ENCODE measurements at places on chromosomes 1 and 21. TPM values are rescaled to one million over a fixed set of nuclear protein-coding genes. Genes with fewer than 3 reads are reported as not detected.

GRCh38 chr1:96236156-96236739 lies 485.3 kb upstream of the PTBP2 start:
- H3K36me3 ChIP-seq, result no peaks in the 10 kb centered on the region
- H3K4me3 ChIP-seq, result no peak overlapping the region
- no peaks in the 10 kb centered on the region for H3K27me3 ChIP-seq
- peak; percentile 73 for DNase-seq
- no peak overlapping the region for H3K27ac ChIP-seq

DNA sequence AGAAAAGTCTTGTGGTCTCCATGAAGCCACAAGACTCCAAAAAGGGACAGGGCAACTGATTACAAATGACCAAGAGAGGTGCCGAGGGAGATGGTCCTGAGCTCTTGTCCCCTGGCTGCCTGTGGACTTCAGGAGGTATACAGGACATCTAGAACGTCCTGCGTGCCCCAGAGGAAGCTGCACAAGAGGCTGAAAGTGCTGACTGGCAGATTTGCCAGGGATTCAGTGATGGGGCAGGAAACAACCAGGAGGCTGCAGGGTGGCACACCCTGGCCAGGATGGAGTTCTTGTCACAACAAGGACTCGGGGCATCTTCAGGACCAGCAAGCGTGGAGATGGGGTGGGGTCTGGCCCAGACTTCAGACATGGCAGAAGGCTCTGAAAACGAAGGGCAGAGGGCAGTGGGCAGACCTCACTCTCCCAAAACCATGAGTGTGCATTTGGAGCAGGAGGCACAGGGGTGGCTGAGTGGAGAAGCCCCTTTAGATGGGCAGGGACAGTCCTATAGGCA lies 13.4 kb upstream of the PKP1 start:
- peaks cover 53% of the 10 kb centered on the region for H3K4me1 ChIP-seq
- no peak for DNase-seq
- H3K27me3 ChIP-seq, result no peaks in the 10 kb centered on the region

- no peaks in the 10 kb centered on the region for H3K36me3 ChIP-seq
- H3K27me3 ChIP-seq, result no peaks in the 10 kb centered on the region
- peak overlapping the region; percentile 98 for H3K27ac ChIP-seq
- no peak for DNase-seq
- peaks cover 46% of the 10 kb centered on the region for H3K4me1 ChIP-seq
- no peak overlapping the region for H3K4me3 ChIP-seq
Observed at GRCh38 chr1:14741532-14741931, 143.0 kb downstream of the KAZN start.

DNA sequence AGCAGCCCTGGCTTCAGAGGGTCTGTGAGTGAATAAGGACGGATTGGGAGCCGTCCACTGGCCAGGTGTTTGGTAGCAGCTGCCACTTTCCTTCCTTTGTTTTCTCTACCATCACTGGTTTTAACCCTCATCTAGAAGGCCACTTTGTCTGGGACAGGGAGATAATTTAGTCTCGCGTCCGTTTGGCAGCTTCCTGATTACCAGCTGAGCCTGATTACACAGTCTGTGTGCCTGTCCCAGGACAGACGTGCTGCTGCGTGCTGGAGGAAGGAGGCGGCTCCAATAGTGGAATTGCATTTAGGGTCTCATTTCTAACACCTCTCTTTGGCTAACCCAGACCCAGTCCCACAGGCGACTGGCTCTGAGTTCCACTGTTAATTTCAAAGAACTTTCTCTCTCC lies 24.6 kb upstream of the CASQ2 start:
- H3K36me3 ChIP-seq, result no peaks in the 10 kb centered on the region
- no peak overlapping the region for H3K27ac ChIP-seq
- no peak overlapping the region for H3K4me3 ChIP-seq

GRCh38 chr1:203373991-203374390 lies 23.1 kb upstream of the FMOD start:
- no peak overlapping the region for H3K4me3 ChIP-seq
- H3K36me3 ChIP-seq, result no peaks in the 10 kb centered on the region

DNA sequence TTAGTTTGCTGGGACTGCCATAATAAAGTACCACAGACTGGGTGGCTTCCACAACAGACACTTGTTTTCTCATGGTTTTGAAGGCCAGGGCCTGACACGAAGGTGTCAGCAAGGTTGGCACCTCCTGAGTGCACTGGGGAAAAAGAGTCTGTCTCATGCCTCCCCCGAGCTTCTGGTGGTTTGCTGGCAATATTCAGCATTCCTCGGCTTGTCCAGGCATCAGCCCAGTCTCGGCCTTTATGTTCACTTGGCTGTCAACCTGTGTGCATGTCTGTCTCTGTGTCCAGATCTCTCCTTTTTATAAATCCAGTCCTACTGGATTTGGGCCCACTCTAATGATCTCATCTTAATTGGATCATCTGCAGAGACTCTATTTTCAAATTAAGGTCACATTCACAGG lies 72.6 kb downstream of the DOP1B start:
- H3K4me3 ChIP-seq, result no peak overlapping the region
- no peaks in the 10 kb centered on the region for H3K27me3 ChIP-seq
- H3K27ac ChIP-seq, result no peak overlapping the region
- peaks cover 7% of the 10 kb centered on the region for H3K36me3 ChIP-seq
- peaks cover 7% of the 10 kb centered on the region for H3K4me1 ChIP-seq
- no peak for DNase-seq

GRCh38 chr1:202643397-202644218 lies 66.6 kb downstream of the SYT2 start:
- no peak for DNase-seq
- no peaks in the 10 kb centered on the region for H3K4me1 ChIP-seq
- no peak overlapping the region for H3K4me3 ChIP-seq

DNA sequence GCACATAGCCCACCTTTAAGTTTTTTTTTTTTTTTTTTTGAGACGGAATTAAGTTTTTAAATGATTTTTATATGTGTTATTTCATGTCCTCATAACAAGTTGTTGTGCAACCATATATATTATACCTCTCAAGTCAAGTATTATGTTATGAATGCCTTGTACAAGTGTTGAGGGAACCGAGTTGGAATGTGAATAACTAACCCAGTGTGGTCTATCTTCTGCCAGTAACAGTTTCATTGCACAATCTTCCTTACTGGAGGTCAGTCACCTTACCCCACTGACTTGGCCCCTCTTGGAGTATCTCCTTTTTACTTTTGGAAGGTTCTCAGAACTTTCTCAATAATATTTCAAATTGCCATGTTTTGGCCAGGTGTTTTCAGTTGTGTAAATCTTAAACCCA lies 201.9 kb downstream of the CACNA1E start:
- H3K36me3 ChIP-seq, result no peaks in the 10 kb centered on the region
- no peak for DNase-seq
- no peak overlapping the region for H3K4me3 ChIP-seq
- H3K4me1 ChIP-seq, result no peaks in the 10 kb centered on the region
- H3K27ac ChIP-seq, result no peak overlapping the region
- no peaks in the 10 kb centered on the region for H3K27me3 ChIP-seq

- H3K4me3 ChIP-seq, result no peak overlapping the region
- no peaks in the 10 kb centered on the region for H3K27me3 ChIP-seq
- DNase-seq, result no peak
Observed at GRCh38 chr1:150473659-150474058, 13.6 kb upstream of the TARS2 start.

GRCh38 chr21:41866274-41866809 lies 12.8 kb downstream of the PRDM15 start:
- no peak overlapping the region for H3K4me3 ChIP-seq
- peaks cover 13% of the 10 kb centered on the region for H3K4me1 ChIP-seq
- DNase-seq, result no peak
- H3K27ac ChIP-seq, result no peak overlapping the region
- no peaks in the 10 kb centered on the region for H3K36me3 ChIP-seq

DNA sequence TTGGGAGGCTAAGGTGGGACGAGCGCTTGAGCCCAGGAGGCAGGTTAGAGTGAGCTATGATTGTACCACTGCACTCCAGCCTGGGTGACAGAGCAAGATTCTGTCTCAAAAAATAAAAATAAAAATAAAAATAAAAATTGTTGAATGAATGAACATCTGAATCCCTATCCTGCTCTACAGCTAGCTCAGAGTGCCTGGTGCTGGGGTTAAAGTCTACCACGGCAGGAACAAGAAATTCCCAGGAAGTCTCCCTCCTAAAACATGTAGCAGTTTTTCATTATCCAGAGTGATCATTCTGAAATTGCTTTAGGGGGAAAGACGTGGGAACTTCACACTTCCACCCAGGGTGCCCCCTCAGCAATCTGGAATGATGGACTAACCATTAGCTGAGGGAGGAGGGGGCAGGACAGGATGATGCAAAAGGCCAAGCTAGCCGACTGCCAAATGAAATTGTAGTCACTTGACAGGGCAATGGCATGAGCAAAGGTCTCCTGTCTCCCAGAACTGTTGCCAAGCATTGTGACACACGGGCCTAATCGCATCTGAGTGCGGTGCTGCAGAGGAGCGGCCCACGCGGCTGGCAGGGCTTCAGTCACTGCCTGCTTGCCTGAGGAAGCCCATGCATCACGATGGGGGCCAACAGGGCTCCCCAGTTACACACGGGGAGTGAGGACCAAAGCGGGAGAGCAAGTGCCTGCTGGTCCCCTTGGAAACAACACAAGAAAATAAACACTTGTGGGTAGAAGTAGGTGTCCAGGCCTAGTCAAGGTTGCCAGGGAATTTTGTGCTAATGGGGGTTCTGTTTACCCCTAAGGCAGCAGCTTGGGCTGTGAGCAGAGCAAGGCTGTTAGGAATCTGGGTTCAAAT lies 85.7 kb downstream of the NENF start:
- no peaks in the 10 kb centered on the region for H3K36me3 ChIP-seq
- peak; percentile 33 for DNase-seq
- H3K27ac ChIP-seq, result no peak overlapping the region
- peaks cover 9% of the 10 kb centered on the region for H3K4me1 ChIP-seq

DNA sequence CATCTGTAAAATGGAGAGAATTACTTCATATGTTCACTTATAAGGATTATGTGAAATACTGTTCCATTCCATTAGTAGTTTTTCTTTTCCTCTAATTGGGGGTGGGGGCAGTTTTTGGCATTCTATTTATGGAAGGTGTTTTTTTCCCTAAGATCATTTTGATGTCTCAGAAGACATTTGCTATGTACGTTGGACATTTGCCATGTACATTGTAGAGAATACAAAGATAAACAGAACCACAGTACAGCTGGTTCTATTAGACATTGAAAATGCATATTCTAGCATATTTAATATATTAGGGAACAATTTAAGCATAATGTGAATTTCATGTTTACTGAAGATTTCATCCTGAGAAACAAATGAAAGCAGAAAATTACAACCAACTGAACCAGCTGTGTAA lies 98.5 kb downstream of the PTBP2 start:
- no peaks in the 10 kb centered on the region for H3K36me3 ChIP-seq
- H3K4me1 ChIP-seq, result no peaks in the 10 kb centered on the region

HAPLN2 gene
- total RNA-seq, result not detected

KRTAP8-1 gene
- total RNA-seq, result not detected

FAAH gene
- total RNA-seq, result 5.0 TPM

GBP4 gene
- total RNA-seq, result 0.86 TPM

KLHL12 gene
- total RNA-seq, result 25.2 TPM

SELE gene
- total RNA-seq, result not detected

GATAD2B gene
- total RNA-seq, result 11.7 TPM

AMY1C gene
- total RNA-seq, result not detected

GBP2 gene
- 1.6 TPM for total RNA-seq

IFI44 gene
- total RNA-seq, result 7.1 TPM

RUNX1 gene
- 77.8 TPM for total RNA-seq

MXRA8 gene
- total RNA-seq, result 29.0 TPM

C1orf115 gene
- total RNA-seq, result 5.9 TPM
